ENCODE measurements at places on chromosomes 7 and 10. TPM values are rescaled to one million over a fixed set of nuclear protein-coding genes. Genes with fewer than 3 reads are reported as not detected.

DNA sequence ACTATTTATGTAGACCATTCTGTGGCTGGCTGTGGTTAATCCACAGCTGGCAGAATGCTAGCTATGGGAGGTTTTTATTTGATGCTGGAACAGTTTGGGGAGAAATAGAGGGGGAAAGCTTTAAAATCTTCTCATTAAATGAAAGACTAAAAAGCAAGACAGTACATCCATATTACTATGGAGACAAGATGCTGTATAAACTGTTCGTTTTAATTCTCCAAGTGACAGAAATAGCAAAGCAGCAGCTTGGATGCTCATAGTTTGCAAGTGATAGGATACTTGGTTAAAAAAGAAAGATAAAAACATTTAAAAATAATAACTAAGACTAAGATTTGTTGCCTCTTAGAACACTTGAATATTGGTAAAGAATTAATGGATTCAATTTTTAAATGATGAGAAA lies 304.9 kb upstream of the KAT6B start:
- H3K36me3 ChIP-seq = peaks cover 1% of the 10 kb centered on the region
- no peak overlapping the region for H3K4me3 ChIP-seq
- no peak overlapping the region for H3K27ac ChIP-seq
- no peak for DNase-seq
- H3K27me3 ChIP-seq = no peaks in the 10 kb centered on the region
- no peaks in the 10 kb centered on the region for H3K4me1 ChIP-seq

Gene BAG3
- total RNA-seq = 19.2 TPM

- no peak for DNase-seq
- no peak overlapping the region for H3K4me3 ChIP-seq
- no peaks in the 10 kb centered on the region for H3K36me3 ChIP-seq
- H3K27me3 ChIP-seq = no peaks in the 10 kb centered on the region
- no peak overlapping the region for H3K27ac ChIP-seq
Observed at GRCh38 chr10:22174442-22174841, 43.4 kb downstream of the EBLN1 start.

- DNase-seq = no peak
- peaks cover 20% of the 10 kb centered on the region for H3K27me3 ChIP-seq
- no peaks in the 10 kb centered on the region for H3K36me3 ChIP-seq
- H3K4me1 ChIP-seq = no peaks in the 10 kb centered on the region
- H3K27ac ChIP-seq = no peak overlapping the region
- no peak overlapping the region for H3K4me3 ChIP-seq
Observed at GRCh38 chr10:118564652-118565051, 30.8 kb downstream of the PRLHR start.

GRCh38 chr10:127939786-127940330 lies 33.0 kb downstream of the PTPRE start:
- no peaks in the 10 kb centered on the region for H3K36me3 ChIP-seq
- peaks cover 64% of the 10 kb centered on the region for H3K27me3 ChIP-seq
- H3K27ac ChIP-seq = no peak overlapping the region
- peaks cover 6% of the 10 kb centered on the region for H3K4me1 ChIP-seq

Data from progenitor cell of endocrine pancreas (in vitro differentiated cells).